CD4-positive, alpha-beta T cell treated with Interleukin-6 at 100 ng/mL for 8 hours (primary cell): ENCODE measurements at places on chromosomes 6 and 20.

GRCh38 chr6:30216096-30216495 lies 2.9 kb upstream of the TRIM26 start:
- DNase-seq, result no peak

DNA sequence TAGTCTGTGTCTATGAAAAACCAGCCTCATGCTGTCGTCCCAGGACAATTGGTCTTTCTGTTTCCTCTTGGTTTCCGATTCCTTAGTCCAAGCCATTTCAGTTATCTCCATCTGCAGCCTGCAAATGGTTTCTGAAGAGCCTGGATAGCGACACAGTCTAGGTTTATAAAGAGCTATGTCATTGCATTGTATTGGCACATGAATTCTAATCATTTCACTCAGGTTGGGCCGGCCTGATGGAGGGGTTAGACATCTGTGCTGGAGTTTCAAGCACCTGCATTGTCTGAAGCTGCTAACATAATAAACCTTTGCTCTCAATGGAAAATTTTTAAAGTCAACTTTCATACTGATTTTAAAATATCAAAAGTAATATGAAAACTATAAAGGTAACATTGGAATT lies 232.6 kb upstream of the MAP3K7 start:
- DNase-seq, result no peak

- DNase-seq, result no peak
Measured at GRCh38 chr6:114108119-114109002, 137.4 kb upstream of the HDAC2 start.

DNA sequence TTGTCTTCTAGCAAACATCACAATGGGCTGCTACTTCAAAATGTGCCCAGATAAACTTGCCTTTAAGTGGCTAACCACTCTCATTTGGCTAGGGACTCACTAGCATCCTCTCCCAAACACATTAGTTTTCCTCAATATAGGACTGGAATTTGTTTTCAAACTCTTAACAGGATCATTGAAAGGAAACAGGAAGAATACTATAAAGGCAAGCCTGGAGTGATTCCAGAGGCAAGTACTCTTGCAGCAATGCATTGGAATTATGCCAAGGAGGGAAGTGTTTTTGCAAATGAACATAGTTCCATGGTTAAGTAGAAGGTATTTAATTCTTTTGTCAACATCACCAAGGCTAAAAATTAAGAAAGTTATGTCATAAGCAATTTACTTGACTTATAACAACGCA lies 12.2 kb downstream of the EPHA7 start:
- DNase-seq, result no peak

DNA sequence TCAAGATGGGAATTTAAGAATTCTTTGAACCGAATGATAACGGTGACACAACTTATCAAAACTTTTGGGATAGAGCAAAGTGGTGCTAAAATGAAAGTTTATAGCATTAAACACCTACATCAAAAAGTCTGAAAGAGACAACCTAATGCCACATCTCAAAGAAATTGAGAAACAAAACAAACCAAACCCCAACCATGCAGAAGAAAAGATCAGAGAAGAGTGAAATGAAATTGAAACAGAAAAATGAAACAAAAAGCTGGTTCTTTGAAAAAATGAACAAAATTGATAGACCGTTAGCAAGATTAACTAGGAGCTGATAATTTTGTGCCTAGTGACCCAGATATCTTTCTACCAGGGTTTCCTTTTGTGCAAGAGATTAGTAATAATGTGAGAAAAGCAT lies 248.0 kb upstream of the EYS start:
- DNase-seq, result no peak
